ENCODE measurements at places on chromosomes 4 and X. TPM values are rescaled to one million over a fixed set of nuclear protein-coding genes. Genes with fewer than 3 reads are reported as not detected.

- no peaks in the 10 kb centered on the region for H3K4me1 ChIP-seq
- no peaks in the 10 kb centered on the region for H3K36me3 ChIP-seq
- no peak overlapping the region for H3K4me3 ChIP-seq
- H3K27ac ChIP-seq, result no peak overlapping the region
Measured at GRCh38 chr4:48261281-48261680, 8.4 kb downstream of the TEC start.

DNA sequence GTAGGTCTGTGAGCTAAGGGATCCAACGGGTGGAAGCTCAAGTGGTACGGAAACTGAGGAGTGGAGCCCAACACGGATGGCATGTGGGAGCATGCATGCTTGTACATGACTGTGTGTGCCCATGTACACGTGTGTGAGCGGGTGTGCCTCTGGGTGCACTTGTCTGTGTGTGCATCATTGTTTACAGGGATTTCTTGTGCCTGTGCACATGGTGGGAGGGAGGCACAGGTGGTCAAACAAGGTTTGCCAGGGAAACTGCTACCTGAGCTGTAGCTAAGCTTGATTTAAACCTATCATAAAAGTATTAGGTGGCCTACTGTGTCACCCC lies 122.5 kb upstream of the MAMLD1 start:
- H3K4me3 ChIP-seq, result no peak overlapping the region
- H3K27ac ChIP-seq, result no peak overlapping the region
- no peaks in the 10 kb centered on the region for H3K36me3 ChIP-seq
- no peaks in the 10 kb centered on the region for H3K4me1 ChIP-seq
- no peak for DNase-seq

- no peak for DNase-seq
- peaks cover 10% of the 10 kb centered on the region for H3K36me3 ChIP-seq
- H3K4me1 ChIP-seq, result peaks cover 11% of the 10 kb centered on the region
Measured at GRCh38 chr4:84931274-84931673, 35.2 kb downstream of the WDFY3 start.

DNA sequence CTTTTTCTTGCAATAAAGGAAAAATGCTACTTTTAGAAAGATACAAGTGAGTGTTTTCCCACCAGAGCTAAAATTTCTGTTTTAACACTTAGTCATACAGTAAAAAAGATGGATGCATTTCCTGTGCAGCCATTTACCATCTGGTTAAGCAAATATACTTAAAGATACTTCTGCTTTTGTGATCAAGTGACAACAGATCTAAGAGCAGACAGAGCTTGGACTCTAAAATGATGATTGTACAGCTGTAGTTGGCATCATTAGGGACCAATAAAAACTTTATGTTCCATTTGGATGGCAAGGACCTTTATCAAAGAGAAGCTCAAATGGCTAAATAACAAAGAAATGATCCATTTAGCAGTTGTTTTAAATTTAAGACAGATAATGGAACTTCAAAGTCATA lies 270.8 kb downstream of the FSTL5 start:
- no peaks in the 10 kb centered on the region for H3K4me1 ChIP-seq
- H3K27me3 ChIP-seq, result no peaks in the 10 kb centered on the region
- no peak overlapping the region for H3K4me3 ChIP-seq
- DNase-seq, result no peak
- H3K36me3 ChIP-seq, result no peaks in the 10 kb centered on the region
- no peak overlapping the region for H3K27ac ChIP-seq

- no peak for DNase-seq
- peaks cover 40% of the 10 kb centered on the region for H3K36me3 ChIP-seq
- H3K4me1 ChIP-seq, result peaks cover 37% of the 10 kb centered on the region
- H3K4me3 ChIP-seq, result peak overlapping the region; percentile 86
- H3K27ac ChIP-seq, result peak overlapping the region; percentile 83
- H3K27me3 ChIP-seq, result peaks cover 11% of the 10 kb centered on the region
Measured at GRCh38 chr4:780716-781492, 45.0 kb downstream of the CPLX1 start.

- no peak overlapping the region for H3K4me3 ChIP-seq
- DNase-seq, result no peak
- no peaks in the 10 kb centered on the region for H3K4me1 ChIP-seq
- no peaks in the 10 kb centered on the region for H3K27me3 ChIP-seq
- no peak overlapping the region for H3K27ac ChIP-seq
Measured at GRCh38 chr4:15794905-15795304, 16.8 kb downstream of the CD38 start.

DNA sequence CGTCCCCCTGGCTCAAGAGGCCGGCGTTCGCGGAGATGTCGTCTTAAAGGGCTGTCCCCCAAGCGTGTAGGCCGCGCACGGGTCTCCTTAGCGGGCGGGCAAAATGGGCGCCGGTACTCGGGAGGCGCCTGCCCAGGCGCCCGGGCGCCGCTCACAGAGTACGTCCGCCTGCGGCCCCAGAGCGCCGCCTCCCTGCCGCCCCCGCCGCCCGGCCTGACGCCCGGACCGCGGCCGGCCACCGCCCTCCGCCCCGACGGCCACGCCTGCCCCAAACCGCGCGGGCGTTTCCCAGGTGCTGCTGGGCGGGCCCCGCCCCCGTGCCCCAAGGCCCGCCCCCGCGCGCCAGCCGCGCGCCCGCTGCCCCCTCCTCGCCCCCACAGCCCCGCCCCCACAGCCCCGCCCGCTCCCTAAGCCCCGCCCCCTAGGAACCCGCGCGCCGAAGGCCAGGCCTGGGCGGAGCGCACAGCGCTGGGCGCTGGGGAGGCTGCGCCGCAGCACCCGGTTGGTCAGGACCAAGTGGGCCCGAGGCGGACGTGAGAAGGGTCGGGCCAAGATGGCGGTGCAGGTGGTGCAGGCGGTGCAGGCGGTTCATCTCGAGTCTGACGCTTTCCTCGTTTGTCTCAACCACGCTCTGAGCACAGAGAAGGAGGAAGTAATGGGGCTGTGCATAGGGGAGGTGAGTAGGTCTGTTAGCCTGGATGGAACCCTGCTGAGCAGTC lies at the start of the genes BRCC3, CMC4 and MTCP1:
Gene BRCC3, plus strand, starts transcription at position 534 of the 719 bp plus-strand sequence. Its CDS starts 20 bp downstream, at position 554.
Gene CMC4, minus strand, starts transcription at position 162 of the 719 bp plus-strand sequence. CDS start 7,113 bp downstream, outside the sequence.
Gene MTCP1, minus strand, starts transcription at position 162 of the 719 bp plus-strand sequence. CDS start 5,126 bp downstream, outside the sequence.
- H3K27ac ChIP-seq, result peak within 1 kb of the TSS; percentile 90
- peak within 1 kb of the TSS; percentile 67 for H3K4me3 ChIP-seq
- H3K27me3 ChIP-seq, result no peaks in the 10 kb centered on the region
- peak; percentile 92 for DNase-seq
- H3K36me3 ChIP-seq, result peaks cover 3% of the 10 kb centered on the region
- peaks cover 22% of the 10 kb centered on the region for H3K4me1 ChIP-seq

The NFKB1 gene
- 41.3 TPM for total RNA-seq

DNA sequence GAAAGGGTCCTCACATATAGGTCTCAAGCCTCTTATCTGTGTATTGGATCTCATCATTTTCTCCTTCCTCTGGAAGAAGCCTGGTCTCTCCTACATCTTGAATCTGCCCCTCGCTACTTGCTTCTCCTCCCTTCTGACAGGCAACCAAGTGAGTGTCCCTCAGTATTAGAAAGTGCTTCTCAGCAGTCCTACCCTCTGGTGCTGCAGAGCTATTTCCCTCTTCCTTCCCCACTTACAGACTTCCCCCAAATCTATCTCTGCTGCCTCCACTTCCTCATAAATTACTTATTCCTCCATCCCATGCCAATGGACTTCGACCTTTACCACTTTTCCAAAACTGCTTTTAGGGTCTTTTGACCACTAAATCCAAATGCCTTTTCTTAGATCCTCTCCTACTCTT lies 129.1 kb upstream of the NAP1L5 start:
- no peak overlapping the region for H3K27ac ChIP-seq
- peaks cover 12% of the 10 kb centered on the region for H3K4me1 ChIP-seq
- no peaks in the 10 kb centered on the region for H3K27me3 ChIP-seq
- H3K36me3 ChIP-seq, result no peaks in the 10 kb centered on the region

DNA sequence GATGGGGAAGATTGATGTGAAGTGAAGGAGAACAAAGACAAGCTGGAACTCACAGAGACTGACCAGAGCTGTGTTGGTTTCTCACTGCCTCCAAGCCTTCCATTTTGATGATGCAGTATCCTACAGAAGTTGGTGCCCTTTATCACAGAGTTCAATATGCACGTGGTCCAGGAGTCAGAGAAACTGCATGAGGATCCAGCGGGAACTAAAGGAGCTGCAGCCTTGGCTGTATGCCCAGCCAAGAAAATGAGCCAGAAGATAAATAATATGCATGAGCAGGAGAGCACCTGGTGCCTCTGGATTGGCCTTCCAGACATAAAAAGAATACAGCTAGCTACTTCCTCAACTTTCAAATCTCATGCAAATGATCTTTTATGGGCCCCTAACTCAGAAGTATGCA lies 44.3 kb upstream of the DCLK2 start:
- no peaks in the 10 kb centered on the region for H3K36me3 ChIP-seq
- no peaks in the 10 kb centered on the region for H3K27me3 ChIP-seq
- DNase-seq, result no peak
- peaks cover 5% of the 10 kb centered on the region for H3K4me1 ChIP-seq
- no peak overlapping the region for H3K27ac ChIP-seq

The ZBED1 gene
- 38.0 TPM for total RNA-seq

GRCh38 chr4:88827442-88827841 lies 129.8 kb upstream of the NAP1L5 start:
- no peaks in the 10 kb centered on the region for H3K36me3 ChIP-seq
- no peaks in the 10 kb centered on the region for H3K27me3 ChIP-seq
- no peak for DNase-seq
- H3K4me1 ChIP-seq, result peaks cover 20% of the 10 kb centered on the region

- H3K36me3 ChIP-seq, result no peaks in the 10 kb centered on the region
- H3K27me3 ChIP-seq, result no peaks in the 10 kb centered on the region
- H3K27ac ChIP-seq, result no peak overlapping the region
- H3K4me3 ChIP-seq, result no peak overlapping the region
Measured at GRCh38 chr4:36502350-36502749, 220.9 kb downstream of the DTHD1 start.

DNA sequence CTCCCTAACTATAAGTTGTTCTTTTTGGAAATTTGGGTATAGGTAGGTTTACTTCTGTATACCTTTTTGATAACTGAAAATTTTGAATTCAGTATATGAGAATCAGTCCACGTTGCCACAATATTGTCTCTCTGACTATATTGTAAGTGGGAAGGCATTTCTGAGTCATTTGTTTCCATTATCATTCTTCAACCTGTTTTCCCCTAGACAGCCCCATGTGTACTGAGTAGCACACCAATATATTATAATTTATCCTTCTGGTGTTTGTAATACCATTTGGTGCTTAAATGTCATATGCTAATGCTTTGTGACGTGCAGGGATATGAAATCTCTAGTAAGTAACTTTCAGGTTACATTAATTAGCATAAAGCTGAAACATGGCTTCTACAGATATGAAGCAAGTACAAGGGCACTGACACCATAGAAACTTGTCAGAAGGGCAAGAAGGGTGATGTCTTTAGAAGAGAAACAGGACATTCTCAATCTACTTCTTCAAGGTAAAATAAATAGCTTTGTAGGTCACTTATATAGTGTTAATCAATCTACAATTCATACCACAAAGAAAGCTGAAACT lies 27.7 kb downstream of the PAK3 start:
- H3K4me3 ChIP-seq, result no peak overlapping the region
- no peak overlapping the region for H3K27ac ChIP-seq
- H3K27me3 ChIP-seq, result no peaks in the 10 kb centered on the region
- no peaks in the 10 kb centered on the region for H3K4me1 ChIP-seq

- no peaks in the 10 kb centered on the region for H3K27me3 ChIP-seq
- DNase-seq, result no peak
- peaks cover 13% of the 10 kb centered on the region for H3K4me1 ChIP-seq
Measured at GRCh38 chr4:102530986-102531385, 29.8 kb downstream of the NFKB1 start.

- H3K4me3 ChIP-seq, result no peak overlapping the region
- H3K36me3 ChIP-seq, result no peaks in the 10 kb centered on the region
- no peaks in the 10 kb centered on the region for H3K27me3 ChIP-seq
- H3K4me1 ChIP-seq, result peaks cover 13% of the 10 kb centered on the region
- DNase-seq, result no peak
- no peak overlapping the region for H3K27ac ChIP-seq
Measured at GRCh38 chr4:139672215-139672614, 6.6 kb downstream of the MGST2 start.

DNA sequence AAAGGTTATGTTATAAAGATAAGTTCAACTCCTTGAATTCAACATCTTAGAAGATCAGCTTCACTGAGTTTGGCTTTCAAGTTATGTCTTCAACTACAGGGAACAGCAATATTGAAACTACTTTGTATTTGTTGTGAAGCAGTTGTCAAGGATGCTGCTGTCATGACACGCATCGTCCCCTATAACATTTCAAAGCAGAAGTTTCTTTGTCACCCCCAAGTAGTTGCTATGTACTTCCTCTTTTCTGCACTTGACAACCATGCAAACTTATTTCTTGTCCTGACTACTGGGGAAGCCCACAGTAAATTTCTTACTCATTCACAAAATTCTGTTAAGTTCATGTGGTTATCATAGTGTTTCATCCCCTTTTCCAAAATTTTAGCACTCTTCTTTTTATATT lies 14.3 kb downstream of the ANTXR2 start:
- H3K27ac ChIP-seq, result peak overlapping the region; percentile 51
- peaks cover 11% of the 10 kb centered on the region for H3K36me3 ChIP-seq
- no peaks in the 10 kb centered on the region for H3K27me3 ChIP-seq
- H3K4me1 ChIP-seq, result peaks cover 88% of the 10 kb centered on the region

DNA sequence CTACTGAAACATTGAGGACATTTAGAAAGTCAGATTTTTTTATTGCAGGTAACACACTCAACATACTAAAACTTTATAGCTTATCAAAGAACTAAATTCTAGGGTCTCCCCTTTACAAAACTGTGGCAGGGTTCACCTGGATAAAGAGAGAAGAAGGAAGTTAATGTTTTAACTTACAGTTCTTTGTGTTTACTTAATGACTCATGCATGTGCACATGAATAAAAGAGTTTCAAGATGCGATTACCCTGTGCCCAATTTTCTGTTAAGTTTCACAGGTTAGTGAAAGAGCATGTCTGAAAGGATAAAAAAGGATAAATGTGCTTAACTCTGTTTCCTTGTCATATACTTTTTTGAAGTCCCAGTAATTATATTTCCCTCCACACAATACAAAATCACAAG lies 16.8 kb downstream of the DCAF8L1 start:
- H3K4me1 ChIP-seq, result peaks cover 8% of the 10 kb centered on the region
- no peak for DNase-seq
- no peaks in the 10 kb centered on the region for H3K27me3 ChIP-seq
- no peak overlapping the region for H3K4me3 ChIP-seq

DNA sequence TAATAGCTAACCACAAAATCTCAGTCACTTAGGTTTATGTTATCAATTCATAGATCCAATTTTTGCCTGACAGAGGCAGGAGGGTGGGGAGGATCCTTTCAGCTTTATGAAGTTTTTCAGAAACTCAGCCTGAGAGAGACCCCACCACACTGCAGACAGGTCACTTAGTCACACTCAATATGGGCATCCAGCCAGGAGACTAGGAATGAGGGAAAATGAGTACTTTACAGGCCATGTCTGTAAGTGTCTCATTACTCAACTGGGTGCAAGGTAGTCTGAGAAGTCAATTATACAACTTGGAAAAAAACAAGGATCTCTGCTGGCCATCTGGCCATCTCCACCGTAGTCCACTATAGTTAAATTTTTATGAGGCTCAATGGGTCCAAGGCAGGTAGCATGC lies 365.9 kb downstream of the INPP4B start:
- H3K4me1 ChIP-seq, result no peaks in the 10 kb centered on the region
- no peaks in the 10 kb centered on the region for H3K36me3 ChIP-seq
- H3K27ac ChIP-seq, result no peak overlapping the region
- H3K27me3 ChIP-seq, result no peaks in the 10 kb centered on the region

The HHIP gene
- 0.17 TPM for total RNA-seq

Data from esophagus muscularis mucosa (tissue), 4 donors.